Left cardiac atrium (tissue), 4 donors: ENCODE measurements at places on chromosomes 13 and 19.

DNA sequence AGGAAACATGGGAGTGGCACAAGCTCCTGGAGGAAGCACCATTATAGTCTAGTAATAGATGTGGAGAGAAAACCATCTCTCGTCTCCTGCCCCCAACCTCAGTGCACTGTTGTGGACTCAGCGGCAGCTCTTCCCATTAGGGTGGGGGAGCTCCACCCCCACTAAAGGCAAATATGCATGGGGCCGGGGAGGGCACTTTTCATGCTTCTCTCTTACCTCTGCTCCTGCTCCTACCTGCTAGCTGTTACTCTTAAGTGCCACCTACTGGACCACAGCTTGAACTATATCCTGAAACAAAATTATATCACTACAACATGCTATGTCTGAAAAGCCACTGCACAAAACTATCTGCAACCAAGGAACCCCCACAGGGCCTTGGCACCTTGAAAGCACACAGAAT, 112.6 kb upstream of the DACH1 start:
- no peak for DNase-seq

- peak; percentile 76 for DNase-seq
Measured at GRCh38 chr13:48769107-48769704, 115.5 kb downstream of the CYSLTR2 start.

- DNase-seq = no peak
Measured at GRCh38 chr19:44673510-44673909, 2.2 kb downstream of the CEACAM19 start.

- DNase-seq = peak; percentile 93
Measured at GRCh38 chr19:12484371-12485051, at the start of gene ZNF709. Gene ZNF709, minus strand, starts transcription at chr19:12484816. Its CDS starts 159 bp downstream, at chr19:12484657.

GRCh38 chr13:99657848-99658260, 156.6 kb downstream of the TM9SF2 start:
- peak; percentile 55 for DNase-seq

- DNase-seq = no peak
Measured at GRCh38 chr13:107807306-107808073, 407.8 kb downstream of the LIG4 start.

- DNase-seq = no peak
Measured at GRCh38 chr13:97538203-97538602, 104.2 kb downstream of the RAP2A start.

DNA sequence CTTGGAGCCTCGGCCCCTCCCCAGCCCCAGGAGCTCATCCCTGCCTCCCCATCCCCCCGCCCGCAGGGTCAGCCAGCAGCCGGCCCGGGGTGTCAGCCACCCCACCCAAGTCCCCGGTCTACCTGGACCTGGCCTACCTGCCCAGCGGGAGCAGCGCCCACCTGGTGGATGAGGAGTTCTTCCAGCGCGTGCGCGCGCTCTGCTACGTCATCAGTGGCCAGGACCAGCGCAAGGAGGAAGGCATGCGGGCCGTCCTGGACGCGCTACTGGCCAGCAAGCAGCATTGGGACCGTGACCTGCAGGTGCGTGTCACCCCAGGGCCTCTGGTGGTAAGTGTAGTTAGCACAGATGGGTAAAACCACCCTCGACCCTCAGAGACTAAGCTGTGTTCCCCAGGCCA, 13.8 kb downstream of the MAP1S start:
- no peak for DNase-seq

GRCh38 chr13:110129076-110129475, 177.9 kb downstream of the COL4A1 start:
- DNase-seq = no peak

DNA sequence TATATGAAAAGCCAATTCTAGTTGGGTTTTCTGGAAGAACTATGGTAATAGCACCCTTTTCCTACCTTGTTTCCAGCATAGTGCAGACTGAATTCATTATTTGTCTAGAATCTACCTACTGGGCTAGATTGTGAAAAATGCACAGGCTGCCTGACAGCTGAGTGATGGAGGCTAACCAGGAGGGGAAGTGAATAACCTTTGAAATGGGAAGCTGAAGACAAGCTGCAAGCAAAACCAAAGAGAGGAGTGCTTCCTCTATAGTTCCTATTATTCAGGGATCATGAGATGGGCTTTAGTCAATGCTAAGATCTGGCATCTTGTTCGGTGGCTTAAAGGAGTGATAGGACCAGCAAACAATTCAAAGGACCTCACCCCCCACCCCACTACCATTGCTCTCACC, 26.9 kb downstream of the MZT1 start:
- no peak for DNase-seq
